ENCODE measurements at places on chromosomes 12 and 14.

DNA sequence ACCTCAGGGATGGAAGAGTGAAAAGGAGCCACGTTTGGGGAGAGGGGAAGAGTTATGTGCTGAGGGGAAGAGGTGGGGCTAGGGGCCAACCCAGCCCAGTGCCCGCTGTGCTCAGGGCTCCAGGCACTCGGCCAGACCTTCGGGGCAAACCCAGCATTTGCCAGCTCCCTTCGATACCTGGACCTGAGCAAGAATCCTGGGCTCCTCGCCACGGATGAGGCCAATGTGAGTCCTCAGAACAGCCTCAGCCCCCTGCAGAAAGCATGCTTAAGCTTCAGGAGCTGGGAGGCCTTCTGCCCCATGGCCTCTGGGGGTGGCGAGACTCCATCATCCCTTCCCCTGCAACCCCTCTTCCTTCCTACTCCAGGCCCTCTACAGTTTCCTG lies 5.0 kb downstream of the CARMIL3 start:
- no peak for DNase-seq

- DNase-seq, result no peak
These were observed 64.1 kb upstream of the JDP2 start for GRCh38 chr14:75363570-75364227.

GRCh38 chr12:114672817-114673168 lies 11.2 kb downstream of the TBX3 start:
- DNase-seq, result no peak

- no peak for DNase-seq
These were observed 397.4 kb downstream of the RAD51B start for GRCh38 chr14:68216957-68217356.

DNA sequence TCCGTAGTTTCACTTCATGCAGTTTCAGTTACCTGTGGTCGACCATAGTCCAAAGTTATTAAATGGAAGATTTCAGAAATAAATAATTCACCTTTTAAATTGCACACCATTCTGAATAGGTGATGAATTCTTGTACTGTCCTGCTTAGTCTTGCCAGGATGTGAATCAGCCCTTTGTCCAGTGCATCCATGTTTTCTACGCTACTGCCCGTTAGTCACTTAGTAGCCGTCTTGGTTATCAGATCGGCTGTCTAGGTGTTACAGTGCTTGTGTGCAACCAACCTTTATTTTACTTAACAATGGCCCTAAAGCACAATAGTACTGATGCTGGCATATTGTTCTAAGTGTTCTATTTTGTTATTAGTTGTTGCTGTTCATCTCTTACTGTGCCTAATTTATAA lies 146.7 kb downstream of the ACSS3 start:
- no peak for DNase-seq

GRCh38 chr12:80442426-80443222 lies 1.4 kb upstream of the PTPRQ start:
- no peak for DNase-seq

DNA sequence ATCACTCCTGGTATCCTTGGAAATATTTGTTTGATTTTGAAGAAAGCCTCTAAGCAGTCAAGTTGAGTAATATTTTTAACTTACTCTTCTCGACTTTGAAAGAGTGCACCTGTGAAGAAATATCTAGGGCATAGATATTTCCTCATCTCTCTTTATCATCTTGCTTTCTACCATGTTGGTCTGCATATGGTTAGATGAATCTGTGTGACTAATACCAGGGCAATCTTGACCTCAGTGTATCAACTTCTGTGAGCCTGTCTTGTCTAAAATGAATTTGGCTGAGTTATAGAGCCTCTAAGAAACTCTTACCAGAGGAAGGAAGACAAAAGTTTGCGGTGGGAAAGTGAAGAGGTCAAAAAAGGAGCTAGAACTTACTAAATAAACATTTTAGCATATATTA lies 68.4 kb downstream of the SYT1 start:
- no peak for DNase-seq

DNA sequence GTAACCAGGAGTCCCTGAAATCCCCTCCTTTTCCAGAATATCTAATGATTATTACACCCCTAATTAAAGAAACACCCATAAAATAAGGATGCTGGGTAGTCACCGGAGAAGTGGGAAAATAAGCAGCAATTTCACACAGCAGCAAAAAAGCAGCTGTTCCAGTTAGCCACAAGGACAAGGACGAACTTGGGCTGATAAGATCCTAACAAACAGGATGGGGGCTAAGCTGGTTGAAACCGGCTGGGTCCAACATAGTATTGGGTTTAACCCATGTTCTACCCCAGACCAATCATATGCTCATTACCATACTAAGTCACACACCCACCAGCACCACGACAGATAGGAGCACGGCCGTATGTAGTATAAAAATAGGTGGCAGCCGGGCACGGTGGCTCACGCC lies 100.7 kb downstream of the RPL10L start:
- no peak for DNase-seq

- DNase-seq, result no peak
These were observed 483.7 kb downstream of the FLRT2 start for GRCh38 chr14:86013641-86014040.

GRCh38 chr12:89889062-89889461 lies 180.4 kb upstream of the ATP2B1 start:
- DNase-seq, result no peak

DNA sequence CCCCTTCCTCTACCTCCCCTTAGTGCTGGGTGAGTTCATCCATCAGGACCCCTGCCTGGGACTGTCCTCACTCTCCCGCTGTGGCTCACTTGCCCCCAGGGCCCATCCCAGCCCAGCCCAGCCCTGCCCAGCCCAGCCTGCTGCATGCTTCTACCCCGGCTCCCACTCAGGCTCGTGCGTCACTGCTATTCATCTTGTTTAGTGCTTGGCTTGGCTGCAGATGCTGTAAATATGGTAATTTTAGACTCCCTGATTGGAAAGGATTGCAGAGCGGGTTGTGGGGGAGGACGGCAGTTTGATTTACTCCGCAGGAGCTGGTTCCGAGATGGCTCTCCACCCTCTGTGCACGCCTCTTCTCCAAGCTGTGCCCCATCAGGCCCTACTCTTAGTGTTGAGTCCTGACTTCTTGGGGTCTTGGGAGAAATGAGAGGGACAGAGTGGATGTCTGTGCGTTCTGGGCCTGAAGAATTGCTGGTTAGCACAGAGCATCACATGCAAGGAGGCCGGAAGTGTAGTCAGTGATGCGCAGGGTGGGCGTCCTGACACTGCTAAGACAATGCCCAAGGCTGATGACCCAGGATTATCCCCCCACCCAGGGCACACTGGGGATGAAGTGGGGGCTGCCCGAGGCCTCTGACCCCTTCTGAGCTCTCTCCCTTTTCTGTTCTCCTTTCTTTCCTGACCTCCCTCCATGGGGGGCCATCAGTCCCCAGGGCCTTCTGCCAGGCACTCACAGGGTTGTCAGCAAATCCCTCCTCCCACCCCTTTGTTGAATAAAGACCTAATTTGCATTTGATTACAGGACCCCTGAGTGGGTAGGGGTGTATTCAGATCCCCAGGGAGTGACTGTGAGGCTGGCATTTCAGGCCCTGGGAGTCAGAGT lies 244.4 kb downstream of the ZFP36L1 start:
- DNase-seq, result peak; percentile 82

DNA sequence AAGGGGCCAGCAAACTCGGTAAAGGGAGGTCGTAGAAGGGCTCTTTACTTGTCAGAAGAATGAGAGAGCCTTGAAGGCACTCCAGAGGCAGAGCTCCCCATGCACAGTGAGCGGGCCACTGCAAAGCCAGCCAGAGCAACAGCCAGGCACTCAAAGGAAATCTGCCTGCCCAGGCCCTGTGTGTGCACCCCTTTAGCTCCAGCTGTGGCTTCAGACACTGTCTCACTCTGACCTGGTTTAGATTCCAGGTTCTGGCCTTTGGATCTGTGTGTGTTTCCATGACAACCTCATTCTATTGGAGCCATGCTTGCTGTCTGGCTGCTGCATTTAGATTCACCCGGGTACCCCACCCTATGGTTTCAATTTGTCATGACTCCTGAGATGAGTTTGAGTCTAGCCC lies 170.3 kb downstream of the CAPZA3 start:
- DNase-seq, result no peak

- no peak for DNase-seq
These were observed 1.2 kb downstream of the RAB15 start for GRCh38 chr14:64970776-64971477.

- DNase-seq, result no peak
These were observed 85.4 kb downstream of the HECTD1 start for GRCh38 chr14:31122098-31122611.

- no peak for DNase-seq
These were observed 62.5 kb upstream of the FKBP4 start for GRCh38 chr12:2732290-2732689.

- DNase-seq, result no peak
These were observed 154.1 kb upstream of the ARID2 start for GRCh38 chr12:45575417-45575816.

- no peak for DNase-seq
These were observed 1126.7 kb downstream of the AACS start for GRCh38 chr12:126191949-126192348.

DNA sequence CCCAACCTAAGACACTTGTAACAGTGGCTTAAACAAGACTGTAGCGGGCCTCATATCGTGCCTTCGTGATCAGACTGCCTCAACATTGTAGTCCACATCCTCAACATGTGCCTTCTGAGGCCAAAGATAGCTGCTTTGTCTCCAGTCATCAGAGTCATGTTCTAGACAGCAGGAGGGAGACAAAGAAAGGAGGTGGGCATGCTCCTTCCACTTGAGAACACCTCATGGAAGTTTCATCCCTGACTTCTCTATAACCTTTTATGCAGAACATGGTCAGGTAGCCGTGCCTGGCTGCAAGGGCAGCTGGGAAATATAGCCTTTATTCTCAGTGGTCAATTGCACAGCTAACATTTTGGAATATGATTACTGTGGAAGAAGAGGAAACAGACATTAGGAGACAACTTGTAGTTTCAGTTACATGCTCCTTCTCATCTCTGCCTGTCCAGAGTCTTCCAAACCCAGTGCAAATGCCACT lies 25.3 kb upstream of the DHRS2 start:
- no peak for DNase-seq

DNA sequence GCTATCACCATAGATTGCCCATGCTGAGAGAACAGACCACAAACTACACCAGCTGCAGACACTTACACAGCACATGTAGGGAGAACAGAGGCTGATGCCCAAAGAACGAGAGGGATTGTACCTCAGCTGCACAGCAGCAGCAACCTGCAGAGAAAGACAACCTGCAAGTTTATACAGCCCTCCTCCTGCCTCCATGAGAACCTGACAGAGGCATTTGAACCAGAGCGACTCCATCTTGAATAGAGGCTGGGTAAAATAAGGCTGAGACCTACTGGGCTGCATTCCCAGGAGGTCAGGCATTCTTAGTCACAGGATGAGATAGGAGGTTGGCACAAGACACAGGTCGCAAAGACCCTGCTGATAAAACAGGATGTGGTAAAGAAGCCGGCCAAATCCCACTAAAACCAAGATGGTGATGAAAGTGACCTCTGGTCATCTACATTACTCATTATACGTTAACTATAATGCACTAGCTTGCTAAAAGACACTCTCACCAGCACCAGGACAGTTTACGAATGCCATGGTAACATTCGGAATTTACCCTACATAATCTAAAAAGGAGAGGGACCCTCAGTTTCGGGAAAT lies 262.4 kb upstream of the HMGA2 start:
- DNase-seq, result no peak

DNA sequence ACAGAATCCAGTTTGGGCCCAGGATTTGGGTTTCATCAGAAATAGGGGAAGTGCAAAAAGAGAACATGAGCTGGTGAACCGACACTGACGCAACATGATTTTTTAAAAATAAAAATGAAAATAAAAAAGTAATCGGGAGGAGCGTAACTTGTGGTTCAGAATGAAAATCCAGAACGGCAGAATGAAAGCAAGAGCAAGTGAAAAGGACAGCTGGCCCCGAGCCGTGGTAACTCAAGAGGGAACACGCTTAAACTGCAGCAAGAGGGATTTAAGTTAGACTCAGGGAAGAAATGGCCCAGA lies 1.6 kb downstream of the SLC6A12 start:
- no peak for DNase-seq

DNA sequence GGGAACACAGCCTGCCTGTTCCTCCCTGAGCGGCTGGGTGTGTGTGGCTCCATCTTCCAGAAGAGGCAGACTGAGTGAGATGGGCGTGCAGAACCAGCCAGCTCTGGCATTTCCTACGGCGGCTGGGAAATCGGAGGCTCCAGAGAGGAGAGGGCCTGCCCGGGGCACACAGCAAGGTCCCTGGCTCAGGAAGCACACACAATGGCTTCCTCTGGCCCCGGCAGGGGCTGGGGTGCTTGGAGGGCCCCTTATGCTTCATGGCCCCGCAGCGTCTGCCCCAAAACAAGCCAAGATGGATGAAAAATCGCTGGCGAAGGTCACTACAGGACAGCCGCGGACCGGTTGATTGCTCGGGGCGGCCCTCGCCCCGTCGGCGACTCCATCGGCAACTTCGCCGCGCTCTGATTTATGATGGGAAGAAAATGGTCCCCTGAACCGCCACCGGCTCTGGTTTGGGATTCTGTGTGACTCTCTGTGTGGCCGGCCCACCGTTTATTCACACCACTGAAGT lies 191.5 kb upstream of the C14orf180 start:
- DNase-seq, result no peak

- DNase-seq, result no peak
These were observed 10.1 kb downstream of the KRT71 start for GRCh38 chr12:52542785-52543318.

- DNase-seq, result no peak
These were observed 83.6 kb downstream of the ALX1 start for GRCh38 chr12:85363382-85364190.

GRCh38 chr12:31570880-31571279 lies 20.1 kb downstream of the DENND5B start:
- DNase-seq, result no peak

GRCh38 chr12:109137055-109137454 lies 20.7 kb downstream of the ACACB start:
- no peak for DNase-seq

- DNase-seq, result no peak
These were observed 35.5 kb downstream of the HECTD1 start for GRCh38 chr14:31172084-31172483.

DNA sequence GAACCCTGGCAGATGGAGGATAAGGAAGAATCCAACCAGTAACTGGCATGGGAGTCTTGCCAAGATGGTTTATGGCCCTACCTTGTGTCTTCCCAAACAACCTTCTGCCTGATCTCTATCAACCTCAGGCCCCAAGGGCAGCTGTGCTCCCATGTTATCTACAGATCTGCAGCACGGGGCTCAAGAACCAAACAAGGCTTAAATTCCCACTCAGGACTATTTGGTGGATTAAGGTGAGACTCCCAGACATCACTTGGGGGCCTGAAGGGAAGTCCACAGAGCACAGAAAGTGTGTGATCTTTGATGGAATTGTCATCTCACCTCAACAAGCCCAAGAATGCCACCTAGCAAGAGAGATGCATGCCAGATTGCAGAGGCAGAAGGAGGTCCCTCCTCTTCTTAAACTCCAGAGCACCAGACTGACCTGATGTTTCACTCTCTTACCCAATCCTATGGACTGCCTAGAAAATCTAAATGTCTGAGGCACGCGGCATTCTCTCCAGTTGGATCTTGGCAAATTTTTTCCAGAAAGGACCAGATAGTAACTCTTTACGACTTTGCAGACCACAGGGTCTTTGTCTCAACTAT lies 759.5 kb upstream of the TBX3 start:
- no peak for DNase-seq

Measured in amygdala (tissue), 56 donors.